Amygdala (tissue), 56 donors: ENCODE measurements at places on chromosomes 1 and 21.

DNA sequence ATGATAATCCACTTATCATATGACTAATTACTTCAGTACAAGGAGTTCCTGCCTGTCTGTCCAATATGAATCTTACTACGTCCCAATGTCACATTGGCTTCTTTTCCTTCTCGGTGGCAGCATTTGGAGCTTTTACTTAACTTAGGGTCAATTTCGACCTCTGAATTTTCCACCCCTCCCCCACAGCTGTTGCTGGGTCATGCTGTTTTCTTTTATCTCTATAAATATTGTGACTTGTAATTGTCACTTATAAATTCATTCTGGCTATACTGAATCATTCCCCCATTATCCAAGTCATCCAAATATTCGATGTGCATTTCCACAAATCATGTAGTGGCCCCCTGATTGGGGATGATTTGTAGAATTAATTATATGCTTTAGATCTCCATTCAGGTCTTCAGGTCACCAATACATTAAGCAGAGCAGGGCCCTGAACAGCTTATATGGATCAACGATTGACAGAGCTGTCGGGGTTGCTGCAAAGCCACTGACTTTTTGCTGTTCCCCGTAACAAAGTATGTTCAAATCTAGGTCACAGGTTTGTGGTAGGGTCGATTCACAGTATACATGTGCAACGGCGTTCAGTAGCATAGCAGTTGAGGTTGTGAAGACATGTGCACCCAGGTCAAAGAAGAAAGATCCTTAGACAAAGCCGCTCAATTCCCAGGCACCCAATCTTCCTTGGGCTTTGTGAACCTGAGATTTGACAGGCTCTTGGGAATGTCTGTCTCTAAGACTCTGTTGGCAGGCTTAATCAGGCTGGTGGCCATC is 18.3 kb upstream of the RNU1-4 start:
- DNase-seq: no peak

DNA sequence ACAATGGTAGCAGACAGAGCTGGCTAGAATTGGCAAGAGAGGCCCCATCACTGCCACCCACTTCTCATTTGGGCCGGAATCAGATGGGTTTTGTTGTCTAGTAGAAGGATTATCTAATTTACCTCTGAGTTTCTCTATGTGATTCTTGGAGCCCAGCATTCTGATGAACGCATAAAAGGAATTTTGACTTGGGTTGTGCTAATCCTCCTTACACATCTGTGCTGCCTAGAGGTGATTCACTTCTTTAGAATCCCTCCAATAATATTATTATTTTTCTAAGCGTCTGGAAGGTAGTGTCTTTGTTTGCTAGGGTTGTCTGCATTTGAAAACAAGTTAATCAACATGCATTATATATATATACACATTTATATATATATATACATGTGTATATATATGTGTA is 118.1 kb downstream of the RUNX1 start:
- no peak for DNase-seq

GRCh38 chr1:89810880-89811279 is 10.0 kb upstream of the LRRC8D start:
- DNase-seq: no peak

- DNase-seq: no peak
These were observed 7.1 kb upstream of the OR10K1 start for GRCh38 chr1:158454537-158454936.

DNA sequence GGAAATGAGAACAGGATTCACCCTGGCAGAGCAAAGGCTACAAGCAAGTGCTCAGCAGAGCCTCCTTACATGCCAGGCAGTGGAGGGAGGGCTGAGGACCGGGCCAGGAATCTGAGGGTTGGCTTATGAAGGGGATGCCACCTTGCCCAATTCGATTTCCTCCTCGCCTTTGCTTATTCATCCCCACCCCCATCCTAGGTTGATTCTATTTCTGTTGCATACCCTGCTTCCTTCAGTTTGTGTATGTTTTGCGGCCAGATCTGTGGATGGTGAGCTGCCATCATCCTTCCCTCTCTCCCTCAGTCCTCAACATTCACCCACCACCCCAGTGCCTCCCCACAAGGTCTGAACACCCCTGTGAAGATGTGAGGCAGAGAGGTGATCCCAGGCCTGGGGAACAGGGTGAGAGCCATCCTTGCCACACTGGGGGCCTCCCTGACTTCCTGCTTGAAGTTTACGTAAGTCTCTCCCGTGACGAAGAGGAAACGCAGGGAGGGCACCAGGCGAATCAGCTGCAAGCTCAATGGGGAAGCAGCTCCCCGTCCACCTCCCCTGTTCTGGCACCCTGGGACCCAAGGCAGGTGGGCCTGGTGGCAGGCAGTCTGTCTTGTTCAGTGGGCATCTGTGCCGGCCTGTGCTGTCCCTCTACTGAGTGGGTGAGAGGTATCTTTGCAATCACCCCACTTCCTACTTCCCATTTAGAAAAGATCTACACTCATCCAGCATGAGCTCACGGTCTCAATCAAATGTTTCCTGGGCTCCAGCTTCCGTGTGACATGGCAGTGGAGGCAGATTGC is 50.6 kb upstream of the CNTN2 start:
- no peak for DNase-seq

- DNase-seq: no peak
These were observed 696.7 kb downstream of the MRPL39 start for GRCh38 chr21:24910591-24910990.

GRCh38 chr1:207830788-207831187 is 78.9 kb downstream of the CD46 start:
- DNase-seq: no peak

DNA sequence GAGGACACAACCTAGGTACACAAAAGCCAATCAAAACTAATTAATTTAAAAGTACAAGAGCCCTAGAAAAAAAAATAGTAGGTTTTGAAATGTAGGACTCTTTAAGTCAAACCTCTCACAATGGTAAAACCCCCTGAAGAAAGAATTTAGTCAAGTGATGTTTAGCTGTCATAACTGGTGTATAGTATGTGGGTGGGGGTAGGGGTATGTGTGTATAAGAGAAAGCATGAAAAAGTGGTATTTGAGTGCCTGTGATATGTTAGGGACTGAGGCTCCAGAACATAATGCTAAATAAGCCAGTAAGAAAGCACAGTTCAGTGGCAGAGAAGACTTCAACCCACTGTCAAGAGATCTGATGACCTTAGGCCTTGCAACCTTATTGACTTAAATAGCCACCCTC is 507.9 kb downstream of the TTLL7 start:
- no peak for DNase-seq

DNA sequence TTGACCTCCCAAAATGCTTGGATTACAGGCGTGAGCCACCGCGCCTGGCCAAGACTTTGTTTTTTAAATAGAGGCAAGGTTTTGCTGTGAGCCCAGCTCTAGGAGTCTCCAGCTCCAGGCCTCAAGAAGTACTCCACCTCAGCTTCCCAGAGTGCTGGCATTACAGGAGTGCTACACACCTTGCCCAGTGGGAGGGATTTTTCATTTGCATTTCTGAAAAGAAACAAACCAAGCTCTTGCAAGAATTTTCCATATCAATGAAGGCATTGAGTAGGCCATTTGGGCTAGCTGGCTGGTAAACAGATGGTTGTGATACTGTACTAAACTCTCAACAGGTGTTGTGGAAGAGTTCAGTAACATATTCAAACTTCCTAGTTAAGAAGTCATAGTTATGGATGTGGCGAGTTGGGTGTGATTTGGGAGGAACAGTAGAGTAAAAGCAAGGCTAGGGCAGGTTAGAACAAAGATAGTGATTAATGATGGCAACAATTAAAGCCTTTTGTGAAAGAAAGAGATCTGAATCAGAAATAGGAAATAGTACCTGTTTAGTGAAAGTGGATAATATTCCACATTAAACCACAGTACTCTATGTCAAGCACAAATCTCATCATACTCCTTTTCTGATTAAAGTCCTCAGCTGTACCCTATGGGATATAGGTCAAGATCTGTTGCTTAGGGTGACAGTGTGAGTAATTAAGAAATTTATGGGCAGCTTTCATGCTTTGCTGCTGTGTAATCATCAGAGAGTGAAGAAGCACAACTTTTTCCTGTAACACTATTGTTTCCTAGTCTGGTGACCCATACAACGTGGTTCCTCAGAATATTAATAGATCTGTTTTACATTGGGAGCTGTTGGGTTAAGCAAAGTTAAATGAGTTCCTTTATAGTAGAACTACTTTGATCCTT is 10.7 kb downstream of the AKIRIN1 start:
- DNase-seq: no peak

DNA sequence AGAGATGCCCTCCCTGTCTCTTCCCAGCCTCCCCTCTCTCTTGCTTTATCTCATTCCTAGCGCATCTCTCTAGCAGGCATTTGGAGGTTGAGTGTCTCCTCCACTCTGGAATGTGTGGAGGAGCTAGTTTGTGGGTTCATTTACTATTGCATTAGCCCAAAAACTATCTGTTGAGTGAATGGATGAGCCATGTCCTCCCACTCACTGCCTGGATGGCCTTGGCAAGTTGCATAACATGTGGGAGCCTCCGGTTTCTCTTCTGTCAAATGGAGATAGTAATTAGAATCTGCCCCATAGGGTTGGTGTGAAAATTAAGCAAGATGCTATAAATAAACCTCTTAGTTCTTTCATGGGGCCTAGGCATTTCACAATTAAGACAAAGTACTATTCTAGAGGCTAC is 181.8 kb downstream of the KAZN start:
- no peak for DNase-seq

DNA sequence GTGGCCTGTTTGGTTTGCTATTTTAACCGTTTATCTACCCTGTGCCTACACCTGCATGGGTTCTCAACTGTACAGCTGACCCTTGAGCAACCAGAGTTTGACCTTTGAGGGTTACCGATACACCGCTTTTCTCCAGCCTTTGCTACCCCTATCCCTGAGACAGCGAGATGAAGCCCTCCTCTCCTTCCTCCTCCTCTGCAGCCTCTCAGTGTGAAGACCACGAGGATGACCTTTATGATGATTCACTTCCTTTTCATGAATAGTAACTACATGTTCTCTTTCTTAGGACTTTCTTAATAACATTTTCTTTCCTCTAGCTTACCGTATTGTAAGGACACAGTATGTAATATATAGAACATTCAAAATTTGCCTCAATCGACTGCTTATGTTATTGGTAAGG is 14.5 kb upstream of the RNF187 start:
- no peak for DNase-seq

- DNase-seq: no peak
These were observed 48.9 kb downstream of the PHC2 start for GRCh38 chr1:33381977-33382376.

DNA sequence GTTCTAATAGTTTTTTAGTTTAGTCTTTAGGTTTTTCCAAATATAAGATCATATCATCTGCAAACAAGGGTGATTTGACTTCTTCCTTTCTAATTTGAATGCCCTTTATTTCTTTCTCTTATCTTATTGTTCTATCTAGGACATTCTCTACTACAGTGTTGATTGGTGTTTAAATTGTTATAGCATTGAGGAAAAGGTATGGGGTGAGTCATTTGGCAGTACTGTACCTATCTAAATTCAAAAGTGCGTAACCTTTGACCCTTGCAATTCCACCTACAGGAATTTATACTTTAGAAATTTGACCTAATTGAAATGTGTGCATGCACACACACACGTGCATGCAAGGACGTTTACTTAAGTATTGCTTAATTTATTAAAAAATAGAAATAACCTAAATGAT is 78.3 kb downstream of the MAB21L3 start:
- no peak for DNase-seq

DNA sequence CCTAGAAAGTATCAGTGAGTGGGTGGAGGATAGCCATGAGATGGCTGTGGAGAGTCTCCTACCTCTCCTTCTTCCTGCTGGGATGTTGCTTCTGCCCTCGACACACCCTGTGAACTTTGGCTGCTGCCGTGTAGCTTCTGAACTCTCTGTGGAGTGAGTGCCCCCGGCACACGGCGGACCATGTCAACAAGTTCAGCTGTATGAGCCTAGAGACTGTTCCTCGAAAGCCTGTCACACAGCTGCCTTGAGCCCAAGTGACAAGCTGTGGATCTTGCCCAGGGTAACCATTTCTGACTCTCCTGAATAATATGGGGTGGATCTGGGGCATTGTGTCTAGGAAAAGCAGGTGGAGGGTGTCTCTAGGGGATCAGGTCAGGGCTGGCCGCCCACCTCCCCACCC is 143.2 kb downstream of the NOS1AP start:
- DNase-seq: no peak
